Activated naive CD4-positive, alpha-beta T cell treated with anti-CD3 and anti-CD28 coated beads, Interleukin-2, amount 10 ng/mL, durations not matched to agents 7 days and 5 days (primary cell): ENCODE measurements at places on chromosomes 7 and 10.
A peak's percentile ranks its signal among the peaks of the same experiment; 100 is the strongest.

GRCh38 chr10:132186488-132187429, at the start of gene DPYSL4:
Gene DPYSL4 (plus strand): TSS chr10:132186948. CDS start chr10:132187064, 116 bp downstream.
- peak within 1 kb of the TSS; percentile 15 for H3K4me3 ChIP-seq
- H3K4me1 ChIP-seq = peaks cover 10% of the 10 kb centered on the region
- DNase-seq = peak; percentile 42
- H3K27ac ChIP-seq = no peak within 1 kb of the TSS
- no peaks in the 10 kb centered on the region for H3K36me3 ChIP-seq

DNA sequence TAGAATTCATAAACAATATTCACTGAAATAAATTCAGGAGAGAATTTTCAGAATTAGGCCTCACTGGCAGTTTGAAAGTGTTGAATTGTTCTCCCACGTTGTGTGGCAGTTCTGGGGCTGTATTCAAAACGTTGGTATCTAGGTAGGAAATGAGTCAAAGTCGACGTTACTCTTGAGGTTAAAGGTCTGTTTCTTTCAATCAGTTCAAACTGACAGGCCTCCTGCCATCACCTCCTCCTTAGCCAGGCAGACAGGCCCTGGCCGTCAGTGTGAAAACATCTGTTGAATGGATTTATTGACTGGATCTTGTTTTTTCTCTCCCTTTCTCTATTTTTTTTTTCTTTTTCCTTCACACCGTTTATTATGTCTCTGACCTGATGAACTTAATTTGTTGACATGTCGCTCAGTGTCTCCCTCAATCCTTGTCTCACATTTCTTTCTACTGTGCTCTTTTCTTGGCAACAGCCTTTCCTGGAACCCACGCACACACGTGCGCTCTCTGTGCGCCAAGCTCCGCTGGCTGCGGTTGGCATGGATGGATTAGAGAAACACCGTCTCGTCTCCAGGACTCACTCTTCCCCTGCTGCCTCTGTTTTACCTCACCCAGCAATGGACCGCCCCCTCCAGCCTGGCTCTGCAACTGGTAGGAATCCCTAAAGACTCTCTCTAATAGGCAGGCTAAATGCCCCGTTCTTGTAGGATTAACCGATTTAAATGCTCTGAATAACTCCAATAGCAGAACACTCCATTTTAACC, 231.7 kb downstream of the HDAC9 start:
- no peaks in the 10 kb centered on the region for H3K36me3 ChIP-seq
- no peak overlapping the region for H3K27ac ChIP-seq
- no peak for DNase-seq
- no peaks in the 10 kb centered on the region for H3K27me3 ChIP-seq

DNA sequence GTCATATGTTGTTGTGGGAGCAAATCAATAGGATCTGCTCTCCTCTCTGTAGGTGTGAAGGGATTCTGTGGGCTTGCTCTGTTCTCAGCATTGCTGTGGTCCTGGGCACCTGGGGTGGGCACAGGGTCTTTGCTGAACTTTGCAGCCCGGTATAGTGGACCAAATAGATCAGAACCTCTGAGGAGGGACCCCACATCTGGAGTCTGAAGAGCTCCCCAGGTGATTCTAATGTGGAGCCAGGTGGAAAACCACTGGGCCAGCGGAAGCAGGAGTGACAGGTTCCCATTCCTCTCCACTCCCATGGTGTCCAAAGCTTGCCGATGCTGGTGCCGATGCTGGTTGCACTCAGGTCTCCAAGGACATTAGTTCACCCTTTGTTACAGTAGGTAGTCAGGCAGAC, 257.2 kb downstream of the GLRX3 start:
- no peaks in the 10 kb centered on the region for H3K4me1 ChIP-seq
- no peak overlapping the region for H3K4me3 ChIP-seq
- no peaks in the 10 kb centered on the region for H3K36me3 ChIP-seq
- no peak overlapping the region for H3K27ac ChIP-seq
- H3K27me3 ChIP-seq = no peaks in the 10 kb centered on the region

- H3K27me3 ChIP-seq = peaks cover 32% of the 10 kb centered on the region
- no peaks in the 10 kb centered on the region for H3K4me1 ChIP-seq
- H3K36me3 ChIP-seq = no peaks in the 10 kb centered on the region
Observed at GRCh38 chr10:27481486-27481885, 22.6 kb upstream of the RAB18 start.

DNA sequence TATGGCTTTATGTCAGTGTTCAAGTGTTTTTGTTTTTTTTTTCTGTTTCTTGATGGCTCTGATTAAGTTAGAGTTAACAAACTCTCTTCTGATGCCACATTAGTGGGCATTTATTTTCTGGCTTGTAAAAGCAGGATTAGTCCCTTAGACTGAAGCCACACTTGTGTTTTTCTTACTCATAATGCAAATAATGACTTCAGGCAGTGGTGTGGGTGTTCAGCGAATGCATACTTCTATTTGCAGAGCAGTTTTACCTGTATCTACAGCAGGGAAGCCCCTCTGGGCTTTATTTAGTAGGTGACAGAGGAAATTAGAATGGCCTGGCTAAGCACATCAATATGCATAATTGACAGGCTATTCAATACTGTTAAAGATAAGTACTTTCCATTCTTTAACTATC, 79.9 kb downstream of the CNNM2 start:
- peaks cover 2% of the 10 kb centered on the region for H3K36me3 ChIP-seq
- H3K4me3 ChIP-seq = no peak overlapping the region
- H3K4me1 ChIP-seq = peaks cover 8% of the 10 kb centered on the region

DNA sequence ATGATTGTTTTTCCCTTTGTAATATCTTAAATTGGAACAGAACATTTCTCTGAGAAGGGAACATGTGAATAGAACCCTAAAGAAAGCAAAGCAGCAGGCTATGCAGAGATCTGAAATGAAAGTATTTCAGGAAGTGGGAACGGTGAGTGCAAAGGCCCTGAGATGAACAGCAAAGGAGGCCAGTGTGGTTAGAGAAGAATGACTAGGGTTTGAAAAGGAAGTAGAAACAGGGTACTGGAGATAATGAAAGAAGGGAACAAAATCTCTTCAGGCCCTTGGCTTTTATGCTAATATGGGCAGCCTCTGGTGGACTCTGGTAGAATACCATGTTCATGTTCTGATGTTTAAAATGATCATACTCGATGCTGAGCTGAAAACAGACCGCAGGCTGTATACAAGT, 22.2 kb downstream of the ARHGAP21 start:
- H3K27ac ChIP-seq = peak overlapping the region; percentile 6
- H3K27me3 ChIP-seq = no peaks in the 10 kb centered on the region
- peak; percentile 30 for DNase-seq
- H3K36me3 ChIP-seq = no peaks in the 10 kb centered on the region
- H3K4me3 ChIP-seq = no peak overlapping the region
- H3K4me1 ChIP-seq = peaks cover 13% of the 10 kb centered on the region

DNA sequence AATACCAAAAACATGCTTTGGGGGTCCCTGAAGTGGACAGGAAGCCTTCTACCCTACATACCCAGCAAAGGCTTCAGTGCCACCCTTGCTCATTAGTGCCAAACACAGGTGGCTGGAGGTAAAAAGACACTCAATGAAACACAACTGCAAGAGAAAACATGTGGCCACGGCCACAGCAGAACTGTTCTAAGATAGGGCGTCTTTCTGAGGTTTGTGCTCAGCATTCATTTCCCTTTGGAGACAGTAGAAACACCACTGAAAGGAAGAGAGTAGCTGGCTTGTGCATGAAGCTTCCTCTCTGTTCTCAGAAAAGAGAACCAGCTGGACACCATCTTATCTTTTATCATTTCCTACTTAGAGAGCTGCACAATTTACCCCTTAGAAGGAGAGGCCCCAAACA, 143.0 kb downstream of the PLXNA4 start:
- no peaks in the 10 kb centered on the region for H3K27me3 ChIP-seq
- H3K27ac ChIP-seq = peak overlapping the region; percentile 87
- H3K4me1 ChIP-seq = peaks cover 99% of the 10 kb centered on the region
- peak overlapping the region; percentile 11 for H3K4me3 ChIP-seq

DNA sequence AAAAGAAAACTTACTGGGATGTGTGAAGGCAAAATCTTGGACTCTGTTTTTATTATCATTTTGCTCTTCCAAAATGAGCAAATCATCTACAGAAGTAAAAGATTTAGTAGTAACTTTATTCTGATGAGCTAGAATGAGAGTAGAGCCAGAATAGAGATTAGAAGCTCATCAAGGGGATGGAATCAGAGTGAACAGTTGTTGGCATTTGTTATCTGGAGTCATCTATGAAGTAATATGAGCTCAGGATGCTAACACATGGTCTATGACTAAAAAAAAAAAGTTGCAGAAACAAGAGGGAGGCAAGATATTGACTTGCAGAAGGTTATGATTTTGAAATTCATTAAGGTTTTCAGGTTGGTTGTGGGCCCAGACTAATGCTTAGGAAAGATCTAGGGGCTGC, 409.1 kb upstream of the ETV1 start:
- no peaks in the 10 kb centered on the region for H3K36me3 ChIP-seq
- H3K27me3 ChIP-seq = no peaks in the 10 kb centered on the region
- H3K27ac ChIP-seq = no peak overlapping the region
- H3K4me3 ChIP-seq = no peak overlapping the region

GRCh38 chr7:123823898-123824753, 20.8 kb upstream of the HYAL4 start:
- H3K4me3 ChIP-seq = no peak overlapping the region
- H3K4me1 ChIP-seq = peaks cover 9% of the 10 kb centered on the region
- H3K27ac ChIP-seq = no peak overlapping the region
- no peaks in the 10 kb centered on the region for H3K27me3 ChIP-seq
- no peaks in the 10 kb centered on the region for H3K36me3 ChIP-seq

DNA sequence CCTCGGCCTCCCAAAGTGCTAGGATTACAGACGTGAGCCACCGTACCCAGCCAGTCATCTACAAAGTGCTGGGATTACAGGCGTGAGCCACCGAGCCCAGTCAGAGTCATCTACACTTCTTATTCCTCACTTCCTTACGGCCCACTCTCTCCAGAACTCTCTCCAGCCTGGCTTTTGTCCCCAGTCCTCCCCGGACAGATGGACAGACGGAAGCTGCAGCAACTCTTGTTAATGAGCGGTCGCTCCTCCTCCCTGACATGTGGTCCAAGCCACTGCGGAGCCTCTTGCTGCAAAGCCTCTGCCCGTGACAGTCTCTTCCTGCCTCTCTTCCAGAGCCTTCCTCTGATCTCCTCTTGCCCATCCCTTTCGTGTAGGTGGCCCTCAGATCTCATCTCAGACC, 45.9 kb downstream of the TMEM270 start:
- no peak overlapping the region for H3K27ac ChIP-seq
- H3K36me3 ChIP-seq = no peaks in the 10 kb centered on the region
- no peaks in the 10 kb centered on the region for H3K4me1 ChIP-seq
- peaks cover 20% of the 10 kb centered on the region for H3K27me3 ChIP-seq
- no peak for DNase-seq

GRCh38 chr7:118005026-118005425, 131.8 kb upstream of the CTTNBP2 start:
- H3K27ac ChIP-seq = no peak overlapping the region
- H3K36me3 ChIP-seq = no peaks in the 10 kb centered on the region
- no peak overlapping the region for H3K4me3 ChIP-seq
- no peaks in the 10 kb centered on the region for H3K27me3 ChIP-seq
- H3K4me1 ChIP-seq = no peaks in the 10 kb centered on the region

DNA sequence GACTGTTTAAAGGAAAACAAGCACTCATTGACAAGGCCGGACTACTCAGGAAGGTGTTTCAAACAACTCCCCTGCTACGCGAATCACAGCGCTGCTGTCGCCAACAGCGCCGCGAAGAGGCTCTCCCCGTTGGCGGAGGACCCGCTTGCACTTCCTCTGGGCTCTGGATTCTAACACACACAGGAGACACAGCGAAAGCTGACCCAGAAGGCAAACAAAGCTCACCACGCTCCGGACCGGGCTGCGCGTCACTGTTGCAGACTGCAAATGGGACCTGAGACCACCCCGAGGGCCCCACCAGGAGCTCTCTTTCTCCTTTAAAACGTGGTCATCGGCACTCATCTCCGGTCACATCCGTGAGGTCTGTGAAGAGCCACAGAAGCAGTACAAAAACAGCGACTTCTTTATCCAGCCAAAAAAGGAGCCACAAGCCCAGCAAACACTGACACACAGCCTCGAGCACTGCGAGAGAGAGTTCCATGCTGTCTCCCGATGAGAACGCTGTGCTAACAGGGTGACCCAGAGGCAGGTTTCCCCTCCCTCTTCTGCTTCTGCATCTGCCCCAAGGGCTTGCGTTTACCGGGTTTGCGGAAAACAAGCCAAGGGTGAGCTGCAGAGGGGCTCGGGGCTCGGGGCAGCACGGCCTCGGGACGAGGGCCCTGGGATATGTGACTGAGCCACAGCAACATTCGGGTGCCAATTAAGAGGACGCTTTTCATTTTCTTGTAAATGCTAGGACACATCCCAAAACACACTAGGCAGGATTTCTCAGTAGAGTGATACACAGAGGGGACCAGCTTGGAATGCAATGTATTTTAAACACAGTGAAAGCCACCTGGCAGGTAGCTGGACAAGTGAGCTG, 41.3 kb downstream of the AMZ1 start:
- H3K4me1 ChIP-seq = peaks cover 12% of the 10 kb centered on the region
- no peak for DNase-seq
- H3K27me3 ChIP-seq = no peaks in the 10 kb centered on the region
